CD4-positive, alpha-beta T cell treated with Interleukin-6 at 100 ng/mL for 8 hours (primary cell): ENCODE measurements at places on chromosomes 5 and 9.

GRCh38 chr9:131616983-131617604, 71.8 kb downstream of the PRRT1B start:
- DNase-seq: no peak

- no peak for DNase-seq
Measured at GRCh38 chr9:38733503-38733902, 13.6 kb upstream of the FAM240B start.

DNA sequence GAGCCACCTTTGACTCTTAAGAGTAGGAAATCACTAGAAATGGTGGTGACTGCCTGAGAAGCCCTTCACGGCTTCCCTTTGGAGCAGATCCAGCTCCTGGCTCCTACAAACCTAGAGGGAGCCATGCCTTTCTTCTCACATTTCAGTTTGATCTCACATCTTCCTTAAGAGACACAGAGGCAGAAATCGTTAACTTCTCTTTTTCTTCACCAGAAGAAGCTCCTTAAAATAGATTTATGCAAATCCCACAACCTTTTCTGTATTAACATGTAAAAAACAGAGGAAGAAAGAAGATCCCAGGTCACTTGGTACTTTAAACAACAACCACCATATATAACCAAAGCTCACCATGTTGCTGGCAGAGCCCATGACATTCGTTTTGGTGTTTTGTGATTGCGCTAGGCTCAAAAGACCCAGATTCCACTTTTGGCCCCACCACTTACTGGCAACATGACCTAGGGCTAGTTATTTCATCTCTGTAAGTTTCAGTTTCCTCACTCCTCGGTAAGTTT, 29.6 kb downstream of the PAX5 start:
- DNase-seq: no peak

- no peak for DNase-seq
Measured at GRCh38 chr9:80496901-80497556, 925.3 kb downstream of the TLE4 start.

GRCh38 chr9:14908295-14909180, 1.7 kb downstream of the FREM1 start:
- no peak for DNase-seq

DNA sequence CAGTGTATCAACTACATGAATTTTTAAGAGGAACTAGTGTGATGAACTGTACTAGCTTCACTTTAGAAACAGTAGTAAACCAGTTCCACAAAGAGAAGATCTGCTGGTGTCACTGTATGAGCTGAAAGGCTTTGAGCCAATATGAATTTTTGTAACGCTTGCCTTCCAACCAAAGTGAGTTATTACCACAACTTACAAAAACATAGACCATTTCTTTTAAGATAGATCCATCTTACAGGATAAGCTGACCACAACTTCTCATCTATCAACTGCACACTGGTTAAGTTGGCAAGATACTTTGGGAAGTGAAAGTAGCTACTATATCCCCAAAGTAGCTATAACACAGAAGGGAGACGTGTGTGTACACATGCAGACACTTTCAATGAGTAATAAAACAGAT, 849.6 kb upstream of the DMAC1 start:
- DNase-seq: no peak

DNA sequence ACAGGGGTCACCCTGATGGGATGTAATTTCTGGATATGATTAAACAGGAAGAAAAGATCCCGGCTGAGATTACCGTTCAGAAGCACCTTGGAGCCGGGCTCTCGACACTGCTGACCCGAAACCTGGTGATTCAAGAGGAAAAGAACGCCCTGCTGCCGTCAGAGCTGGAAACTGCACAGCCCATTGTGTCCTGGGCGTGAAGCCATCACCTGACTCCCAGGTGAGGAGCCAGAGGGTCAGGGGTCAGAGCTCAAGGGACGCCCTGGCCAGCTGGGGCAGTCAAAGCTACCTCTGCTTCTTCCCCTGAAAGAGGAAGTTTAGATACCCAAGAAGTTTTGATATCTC, 17.8 kb upstream of the SLC12A7 start:
- DNase-seq: no peak

- DNase-seq: no peak
Measured at GRCh38 chr5:68953231-68953874, 140.5 kb upstream of the SLC30A5 start.

GRCh38 chr5:1415059-1415425, 30.2 kb downstream of the SLC6A3 start:
- no peak for DNase-seq

DNA sequence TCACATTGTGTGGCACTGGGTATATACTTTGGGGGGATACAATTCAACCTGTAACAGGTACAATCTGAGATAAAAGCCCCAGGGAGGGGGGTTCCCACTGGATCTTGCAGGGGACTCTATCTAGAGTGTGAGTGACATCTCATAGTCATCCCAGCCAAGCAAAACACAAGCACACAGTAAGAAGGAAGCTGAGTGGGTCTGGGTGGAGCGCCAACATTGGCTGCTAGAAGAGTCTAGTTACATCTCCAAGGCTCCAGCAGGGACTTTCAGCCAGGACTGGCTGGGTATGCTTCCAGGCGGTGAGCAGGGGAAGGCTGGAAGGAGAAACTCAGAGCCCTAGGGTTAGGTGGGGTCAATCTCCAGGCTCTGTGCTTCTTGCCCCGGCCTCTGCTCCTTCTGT, 53.0 kb downstream of the IL31RA start:
- no peak for DNase-seq

DNA sequence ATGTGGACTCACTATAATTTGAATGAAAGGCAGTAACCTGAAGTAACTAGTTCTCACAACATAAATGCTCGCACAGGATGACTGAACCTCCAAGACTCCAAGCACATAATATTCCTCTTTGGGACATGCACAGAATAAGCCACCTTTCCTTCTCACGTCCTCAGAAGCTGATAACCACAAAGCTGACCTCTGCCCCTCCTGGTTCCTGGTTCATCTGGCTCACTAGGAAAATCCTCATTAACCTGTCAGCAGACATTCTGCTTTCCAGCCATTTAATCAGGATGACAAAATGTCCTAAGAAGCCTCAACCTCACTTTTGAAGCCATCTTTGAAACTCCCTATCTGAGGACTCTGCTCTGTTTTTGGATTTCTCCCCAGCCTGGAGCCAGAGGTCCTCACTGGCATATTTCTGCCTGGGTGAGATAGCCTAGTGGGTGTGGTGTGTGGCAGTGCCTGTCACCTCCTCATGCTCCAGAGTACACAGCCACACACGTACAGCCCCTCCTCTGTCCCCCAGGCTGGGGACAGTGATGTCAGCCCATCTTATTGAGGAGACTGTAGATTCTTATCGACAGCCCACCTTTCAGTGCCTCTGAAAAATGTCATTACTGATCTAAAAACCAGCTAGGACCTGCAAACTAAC, 10.3 kb downstream of the ANKH start:
- DNase-seq: no peak

GRCh38 chr9:130321539-130321938, 56.0 kb downstream of the HMCN2 start:
- no peak for DNase-seq
